Panc1 (cell line): ENCODE measurements at places on chromosomes 16 and 17. TPM values are rescaled to one million over a fixed set of nuclear protein-coding genes. Genes with fewer than 3 reads are reported as not detected.

Gene CRISPLD2
- 12.9 TPM for total RNA-seq

Gene SHCBP1
- total RNA-seq: 22.2 TPM

Gene SLC35G6
- total RNA-seq: not detected

Gene KRT33A
- total RNA-seq: not detected

Gene NPIPB6
- total RNA-seq: 1.3 TPM

Gene MYH11
- total RNA-seq: 0.51 TPM

Gene TMEM238L
- not detected for total RNA-seq

DNA sequence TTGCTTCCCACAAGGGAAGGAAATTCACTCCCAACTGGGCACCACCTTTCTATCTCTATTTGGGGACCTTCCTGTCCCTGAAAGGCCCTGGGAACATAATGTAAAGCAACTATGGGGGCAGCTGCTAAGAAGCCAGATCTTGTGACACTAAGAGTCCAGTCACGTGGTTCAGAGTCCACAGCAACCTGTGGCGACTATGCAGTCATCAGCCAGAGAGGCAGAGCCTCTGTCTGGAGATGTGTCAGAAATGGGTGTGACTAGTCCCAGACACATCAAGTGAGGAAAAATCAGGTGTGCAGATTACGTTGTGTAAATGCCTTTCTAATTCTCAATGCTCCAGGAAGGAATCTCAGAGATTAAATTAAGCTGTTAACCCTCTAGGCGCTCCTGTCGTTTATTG is 26.6 kb upstream of the SKAP1 start:
- DNase-seq: no peak

DNA sequence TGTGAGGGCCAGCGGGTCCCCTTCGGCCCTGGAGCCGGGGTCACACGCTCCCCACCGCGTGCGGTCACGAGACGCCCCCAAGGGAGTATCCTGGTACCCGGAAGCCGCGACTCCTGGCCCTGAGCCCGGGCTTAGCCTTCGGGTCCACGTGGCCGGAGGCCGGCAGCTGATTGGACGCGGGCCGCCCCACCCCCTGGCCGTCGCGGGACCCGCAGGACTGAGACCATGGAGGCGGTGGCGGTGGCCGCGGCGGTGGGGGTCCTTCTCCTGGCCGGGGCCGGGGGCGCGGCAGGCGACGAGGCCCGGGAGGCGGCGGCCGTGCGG is at the start of gene NAGLU:
Gene NAGLU (plus strand): TSS at position 194 of the 324 bp plus-strand sequence. CDS start 32 bp downstream, at position 226.
- DNase-seq: no peak

- no peak for DNase-seq
Measured at GRCh38 chr16:8605554-8605953, 15.2 kb upstream of the TMEM114 start.

- DNase-seq: no peak
Measured at GRCh38 chr16:85750827-85751697, at the start of gene C16orf74. C16orf74 (minus strand) TSS chr16:85751096; CDS start chr16:85735217, 15,879 bp downstream.

DNA sequence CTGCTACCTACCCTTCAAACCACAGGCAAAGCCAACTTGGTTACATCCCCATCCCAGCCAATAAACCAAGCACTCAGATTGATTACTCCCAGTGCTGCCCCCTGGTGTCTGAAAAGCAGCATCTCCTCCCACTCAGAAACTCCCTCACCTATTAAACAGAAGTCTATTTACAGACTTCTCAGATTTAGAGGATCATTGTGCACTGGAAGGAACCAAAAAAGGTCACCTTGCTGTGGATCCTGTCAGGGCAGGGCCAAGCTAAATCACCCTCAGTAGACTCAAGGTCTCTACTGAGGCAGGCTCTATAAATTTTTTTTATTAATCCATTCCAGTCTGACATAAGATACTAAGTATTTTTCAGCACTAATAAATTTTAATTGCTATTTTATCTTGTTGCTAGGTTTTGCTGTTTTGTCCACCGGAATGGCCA is 17.6 kb downstream of the HIGD1B start:
- peak; percentile 47 for DNase-seq

DNA sequence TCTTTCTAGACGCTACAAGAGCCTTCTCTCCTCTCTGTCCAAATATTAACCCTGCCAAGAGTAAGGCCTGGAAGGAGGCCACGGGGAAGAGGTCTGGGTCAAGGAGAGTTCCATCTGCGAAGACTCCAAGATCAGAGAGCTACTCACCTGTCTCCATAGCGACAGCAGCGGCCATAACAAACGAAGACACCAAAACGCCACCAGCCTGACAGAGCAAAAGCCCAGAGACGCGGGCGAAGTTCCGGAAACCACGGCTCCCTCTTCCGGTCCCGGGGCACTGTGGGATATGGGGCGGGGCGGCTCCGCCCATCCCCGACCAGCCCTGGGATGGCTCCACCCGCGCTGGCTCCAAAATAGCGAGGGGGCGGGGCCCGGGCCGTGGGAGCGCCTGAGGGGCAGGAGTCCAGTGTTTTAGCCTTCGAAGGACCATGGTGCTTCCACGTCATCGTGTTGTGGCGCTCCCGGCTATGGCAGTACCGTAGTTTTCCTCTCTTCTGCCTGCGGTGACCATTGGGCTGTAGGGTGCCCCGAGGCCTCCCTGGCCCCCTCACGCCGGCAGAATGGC is at the start of the genes C17orf100 and MED31:
Gene C17orf100 (plus strand): TSS at position 409 of the 565 bp plus-strand sequence. CDS start 152 bp downstream, at position 561.
Gene MED31 (minus strand): TSS at position 252 of the 565 bp plus-strand sequence. CDS start 77 bp downstream, at position 175.
- no peak for DNase-seq

DNA sequence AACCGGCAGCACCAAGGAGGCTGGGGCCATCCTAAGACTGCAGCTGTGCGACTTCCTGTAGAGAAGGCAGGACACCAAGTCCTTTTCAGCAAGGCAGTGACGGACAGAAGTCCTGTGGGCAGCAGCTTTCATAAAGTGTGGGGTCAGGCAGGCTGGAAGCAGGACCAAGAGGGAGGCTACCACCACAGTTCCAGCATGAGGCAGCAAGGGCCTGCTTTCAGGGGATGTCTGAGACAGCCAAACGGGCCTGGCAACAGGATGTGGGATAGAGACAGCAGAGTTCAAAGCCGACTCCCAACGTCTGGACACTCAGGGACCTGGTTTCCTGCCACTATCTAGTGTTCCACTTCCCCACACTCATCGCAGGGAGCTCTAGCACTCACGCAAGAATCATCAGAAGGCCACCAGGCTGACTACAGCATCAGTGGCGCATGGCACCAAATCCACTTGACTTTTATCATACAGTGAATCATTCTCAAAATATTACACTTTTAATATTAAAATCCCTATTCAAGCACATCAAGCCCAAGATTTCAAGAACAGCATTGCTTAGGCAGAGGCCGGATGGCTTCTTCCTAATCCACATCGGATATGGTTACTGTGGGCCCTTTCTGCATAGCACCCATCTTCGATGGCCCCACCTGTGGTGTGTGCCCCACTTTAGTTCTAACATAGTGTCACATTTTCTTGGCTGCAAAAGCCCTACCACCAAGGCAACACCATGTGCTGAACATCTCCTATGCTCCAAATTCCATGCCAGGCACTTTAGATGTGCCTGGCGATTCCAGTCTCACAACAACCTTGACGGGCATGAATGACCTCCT is 5.2 kb downstream of the USP7 start:
- no peak for DNase-seq

- no peak for DNase-seq
Measured at GRCh38 chr16:58211846-58212245, 13.9 kb upstream of the CSNK2A2 start.

DNA sequence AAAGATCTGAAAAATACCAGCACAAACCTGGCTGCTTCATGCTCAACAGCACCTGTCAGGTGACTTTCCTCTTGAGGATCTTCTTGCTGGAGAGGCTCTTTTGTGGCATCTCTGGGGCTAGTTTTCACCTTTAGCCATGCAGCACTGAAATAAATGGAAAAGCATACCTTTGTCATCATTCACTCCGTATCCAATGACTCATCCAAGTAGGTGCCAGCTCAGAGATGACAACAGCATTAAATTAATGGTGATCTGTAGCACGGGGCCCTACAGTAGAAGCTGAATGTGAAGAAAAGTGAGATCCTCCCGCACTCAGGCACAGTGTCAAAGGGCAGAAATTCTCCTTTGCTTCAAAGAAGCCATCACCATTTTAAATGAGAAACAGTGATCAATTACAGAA is 32.2 kb downstream of the KIAA0753 start:
- DNase-seq: peak; percentile 45

DNA sequence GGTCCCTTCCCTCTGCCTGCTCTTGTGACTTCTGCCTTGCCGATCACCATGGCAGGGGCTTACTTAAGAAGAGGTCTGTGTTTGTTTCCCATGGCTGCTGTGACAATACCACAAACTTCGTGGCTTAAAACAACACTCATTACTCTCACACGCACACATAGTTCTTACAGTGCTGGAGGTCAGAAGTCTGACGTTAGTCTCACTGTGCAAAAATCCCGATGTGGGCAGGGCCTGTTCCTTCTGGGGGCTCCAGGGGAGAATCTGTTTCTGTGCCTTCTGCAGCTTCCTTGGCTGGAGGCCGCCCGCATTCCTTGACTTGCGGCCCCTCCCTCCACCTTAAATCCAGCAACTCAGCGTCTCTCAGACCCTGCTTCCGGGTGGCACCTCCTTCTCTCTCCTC is 249.2 kb upstream of the GSE1 start:
- DNase-seq: no peak

- no peak for DNase-seq
Measured at GRCh38 chr16:54171626-54172537, 114.7 kb downstream of the IRX3 start.

DNA sequence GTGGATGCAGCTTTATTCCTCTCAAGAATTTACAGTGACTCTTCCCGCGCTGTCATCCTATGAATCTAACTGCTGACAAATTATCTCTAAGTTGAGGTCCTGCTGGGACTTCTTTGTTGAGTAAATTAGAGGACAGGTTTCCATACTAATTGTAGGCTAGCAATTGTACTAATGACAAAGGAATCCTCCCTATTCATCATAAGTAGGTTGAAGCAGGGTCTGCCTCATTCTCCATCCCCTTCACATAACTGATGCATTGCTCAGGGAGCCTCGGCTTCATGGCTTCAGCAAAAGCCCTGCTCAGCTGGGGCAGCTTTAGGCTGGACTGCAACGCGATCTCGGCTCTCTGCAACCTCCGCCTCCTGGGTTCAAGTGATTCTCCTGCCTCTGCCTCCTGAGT is 83.1 kb upstream of the IRX6 start:
- no peak for DNase-seq

GRCh38 chr17:79778504-79779083 is 646 bp downstream of the CBX2 start:
- no peak for DNase-seq

GRCh38 chr16:67967958-67968399 is 458 bp downstream of the SLC12A4 start:
- DNase-seq: no peak

- DNase-seq: no peak
Measured at GRCh38 chr16:13906168-13907089, 13.5 kb upstream of the ERCC4 start.

DNA sequence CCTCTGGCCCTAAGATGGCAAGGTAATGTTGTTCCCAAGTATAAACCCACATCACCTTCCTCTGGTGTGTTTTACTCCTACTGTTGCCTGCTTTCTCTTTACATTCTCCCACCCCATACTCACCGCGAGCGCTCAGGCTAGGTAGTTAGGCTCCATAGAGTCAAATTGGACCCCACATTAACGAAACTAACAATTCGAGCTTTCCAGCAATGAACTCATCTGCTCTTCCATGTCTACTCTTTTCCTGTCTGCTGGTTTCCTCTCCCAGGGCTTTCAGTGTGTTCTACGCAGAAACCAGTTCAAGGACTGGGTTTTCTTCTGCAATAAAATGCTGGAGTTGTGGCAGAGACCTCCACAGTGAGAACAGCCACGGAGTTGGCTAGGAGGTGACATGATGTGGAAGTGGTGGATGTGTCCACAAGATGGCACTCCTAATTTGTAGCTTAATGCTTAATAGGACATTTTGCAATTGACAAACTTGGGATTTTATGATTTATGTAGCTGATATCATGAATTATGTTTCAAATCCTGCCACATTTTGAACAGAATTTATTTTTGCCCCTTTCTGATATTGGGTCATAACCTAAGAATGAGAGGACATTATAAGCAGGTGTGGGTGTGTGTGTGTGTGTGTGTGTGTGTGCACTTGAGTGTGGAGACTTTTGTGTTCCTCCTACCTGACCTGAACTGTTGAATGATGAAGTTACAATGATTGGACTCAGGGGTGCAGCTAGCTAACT is 2.2 kb upstream of the UQCRC2 start:
- DNase-seq: peak; percentile 12
